Gastroesophageal sphincter (tissue), 4 donors: ENCODE measurements at places on chromosomes 12 and 14. TPM values are rescaled to one million over a fixed set of nuclear protein-coding genes. Genes with fewer than 3 reads are reported as not detected.

The GPD1 gene
- total RNA-seq = 49.5 TPM

The KRT78 gene
- total RNA-seq = 1.6 TPM

The TRMT61A gene
- total RNA-seq = 25.7 TPM

The CLEC4C gene
- total RNA-seq = not detected

The FOXM1 gene
- total RNA-seq = 1.3 TPM

The KRT4 gene
- total RNA-seq = 227 TPM

The P2RX7 gene
- 3.1 TPM for total RNA-seq

The TRHDE gene
- 2.3 TPM for total RNA-seq

The STYK1 gene
- 0.77 TPM for total RNA-seq

The FBXL14 gene
- 16.4 TPM for total RNA-seq

The DPY19L2 gene
- 28.9 TPM for total RNA-seq

The MYH6 gene
- total RNA-seq = not detected

The RNF212B gene
- total RNA-seq = not detected

The GNG2 gene
- total RNA-seq = 21.2 TPM

The TMEM30B gene
- total RNA-seq = 1.7 TPM

The LRRC23 gene
- total RNA-seq = 15.9 TPM
